Stimulated activated CD4-positive, alpha-beta T cell treated with anti-CD3 and anti-CD28 coated beads, Interleukin-12 subunit alpha, Interleukin-12 subunit beta, amount 100 ng/mL, for 4 hours (primary cell): ENCODE measurements at places on chromosomes 16 and 17.

DNA sequence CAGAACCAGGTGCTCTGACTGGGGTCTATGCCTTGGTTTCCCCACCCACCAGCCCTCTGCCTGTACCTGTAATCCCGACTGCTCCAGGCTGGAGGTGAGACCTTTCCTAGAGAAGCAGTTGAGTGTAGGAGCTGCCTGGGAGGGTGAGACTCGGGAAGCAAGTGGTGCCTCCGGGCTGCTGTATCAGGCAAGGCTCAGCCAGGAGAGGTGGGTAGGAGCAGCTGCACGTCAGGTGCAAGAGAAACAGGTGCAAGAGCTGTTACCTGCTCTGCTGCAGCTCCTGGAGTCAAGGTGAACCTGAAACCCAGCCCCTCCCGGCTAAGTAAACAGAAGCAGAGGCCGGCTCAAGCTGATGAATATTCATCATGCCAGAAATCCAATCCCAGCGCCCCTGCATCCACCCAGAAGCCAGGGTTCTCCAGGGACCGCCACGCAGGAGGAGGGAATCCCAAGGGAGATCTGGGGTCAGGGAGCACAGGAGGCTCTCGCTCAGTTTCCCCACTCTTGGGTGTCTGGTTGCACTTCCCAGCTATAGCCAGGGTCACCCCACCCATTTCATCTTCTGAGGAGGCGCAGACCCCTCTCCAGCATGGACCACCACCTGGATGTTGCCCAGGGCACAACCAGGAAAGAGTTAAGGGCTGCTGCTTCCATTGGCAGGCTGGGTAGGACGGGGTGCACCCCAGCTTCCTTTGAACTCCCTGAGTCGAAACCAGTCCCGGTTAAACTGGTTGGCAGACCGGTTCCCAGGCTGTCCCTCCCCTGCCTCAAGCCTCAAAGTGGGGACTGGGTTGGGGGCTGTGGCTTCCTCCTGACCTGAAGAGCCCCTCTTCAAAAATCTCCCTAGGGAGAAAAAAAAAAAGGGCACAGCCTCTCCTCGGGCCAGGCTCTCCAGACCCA, at the start of gene PRR15L:
PRR15L (minus strand) TSS at position 293 of the 900 bp plus-strand sequence. CDS start 4,649 bp downstream, outside the sequence.
- no peak for DNase-seq

DNA sequence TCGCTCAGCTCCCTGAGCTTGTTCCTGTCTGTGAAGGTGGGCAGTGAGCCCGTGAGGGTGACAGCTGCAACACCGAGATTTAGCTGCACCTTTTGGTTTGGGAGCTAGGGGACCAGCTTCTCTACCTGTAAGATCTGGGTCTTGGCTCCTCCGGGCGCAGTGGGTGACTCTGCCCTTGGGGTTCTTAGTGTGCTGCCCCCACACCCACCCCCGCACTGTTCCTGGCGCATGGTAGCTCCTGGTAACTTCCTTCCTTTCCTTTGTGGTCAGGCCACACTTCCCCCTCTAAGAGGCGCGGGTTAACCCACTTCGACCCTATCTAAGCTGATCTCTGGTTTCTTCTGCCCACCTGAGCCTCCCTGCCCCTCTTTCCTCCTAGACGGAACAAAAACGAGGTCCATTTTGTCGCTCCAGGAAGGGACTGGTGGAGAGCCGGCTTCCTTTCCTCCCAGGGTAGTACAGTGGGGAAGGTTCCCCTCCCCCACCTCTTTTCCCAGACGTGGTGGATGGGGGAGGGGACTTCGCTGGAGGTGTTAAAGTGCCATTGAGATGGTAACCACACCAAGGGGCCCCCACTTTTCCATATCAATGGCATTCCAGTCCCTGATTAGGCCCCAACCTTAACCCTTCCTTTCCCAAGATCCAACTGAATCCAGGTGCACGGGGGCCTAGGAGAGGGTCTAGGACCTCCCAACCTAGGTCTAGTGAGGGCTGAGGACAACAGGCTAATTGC, 4.6 kb upstream of the CLDN9 start:
- DNase-seq = no peak

GRCh38 chr17:37429453-37429852, 22.8 kb downstream of the TADA2A start:
- DNase-seq = no peak

GRCh38 chr17:82338858-82339633, 5.5 kb upstream of the SECTM1 start:
- no peak for DNase-seq

GRCh38 chr16:68792465-68793324, 50.6 kb upstream of the TANGO6 start:
- DNase-seq = no peak

DNA sequence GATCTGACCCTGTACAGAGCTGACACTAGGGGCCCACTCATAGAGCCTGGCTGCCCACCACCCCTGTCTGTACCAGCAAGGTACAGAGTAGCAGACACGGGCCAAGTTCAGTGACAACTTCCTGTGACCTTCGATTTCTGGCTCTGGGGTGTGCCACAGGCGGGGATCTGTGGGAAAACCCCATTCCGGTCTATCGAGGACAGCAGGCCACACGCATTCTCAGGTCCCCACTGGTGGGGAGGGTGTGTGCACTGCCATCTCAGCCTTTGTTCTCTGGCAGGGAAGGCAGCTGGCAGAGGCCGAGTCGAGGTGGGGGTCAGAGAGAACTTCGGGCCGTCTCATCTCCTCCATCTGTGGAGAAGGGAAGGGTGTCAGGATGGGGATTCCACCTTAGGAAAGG, 10.0 kb downstream of the NLE1 start:
- DNase-seq = no peak

- no peak for DNase-seq
Measured at GRCh38 chr16:84045001-84045817, 2.6 kb upstream of the SLC38A8 start.

DNA sequence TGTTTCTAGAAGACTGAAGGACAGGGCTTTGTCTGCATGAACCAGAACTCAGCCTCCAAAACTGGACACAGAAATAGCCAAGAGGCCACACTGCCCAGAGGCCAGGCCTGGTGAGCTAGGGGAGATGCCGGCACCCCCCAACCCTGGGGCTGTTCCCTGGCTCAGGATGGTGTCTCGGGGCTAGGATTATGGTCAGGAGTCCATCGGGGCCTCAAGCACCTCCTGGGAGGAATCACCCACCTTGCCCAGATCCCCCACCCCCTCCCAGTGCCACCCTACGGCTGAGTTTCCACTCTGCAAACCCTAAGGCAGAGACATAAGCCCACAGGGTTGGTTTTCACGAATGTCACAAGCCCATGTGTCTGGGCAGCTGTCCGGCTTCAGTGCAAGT, 37.2 kb downstream of the SLC7A5 start:
- DNase-seq = no peak

DNA sequence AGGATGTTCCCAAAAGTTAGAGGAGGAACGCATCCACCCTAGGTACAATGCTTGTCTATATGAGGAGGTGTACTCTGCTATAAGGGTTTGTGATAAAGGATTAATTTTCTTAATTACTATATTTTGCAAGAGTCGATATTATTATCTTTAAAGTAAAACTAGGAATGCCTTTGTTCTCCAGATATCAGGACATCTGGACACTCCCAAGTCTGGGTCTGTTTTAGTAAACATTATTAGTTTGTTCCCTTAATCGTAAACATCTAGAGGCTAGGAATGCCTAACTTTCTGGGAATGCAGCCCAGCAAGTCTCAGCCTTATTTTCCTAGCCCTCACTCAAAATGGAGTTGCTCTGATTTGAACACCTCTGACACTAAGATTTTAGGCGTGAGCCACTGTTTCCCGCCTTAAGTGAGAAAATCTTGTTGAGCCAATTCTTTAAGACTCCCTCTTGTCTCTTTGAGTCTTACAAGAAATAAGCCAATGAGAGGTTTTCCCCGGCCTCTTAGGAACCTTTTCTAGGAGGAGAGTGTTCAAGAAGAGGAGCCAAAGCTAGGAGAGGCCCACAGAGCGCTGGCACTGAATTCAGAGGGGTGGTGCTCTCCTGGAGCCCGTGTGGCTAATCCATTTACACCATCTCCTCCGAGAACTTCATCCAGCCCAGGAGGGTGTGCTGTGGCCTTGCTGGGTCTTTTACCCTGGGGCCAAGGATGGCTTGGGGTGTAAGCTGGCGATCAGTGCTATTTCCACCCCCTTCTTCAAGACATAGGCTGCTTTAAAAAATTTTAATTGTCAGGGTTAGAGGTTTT, 40.9 kb downstream of the SMARCE1 start:
- no peak for DNase-seq

DNA sequence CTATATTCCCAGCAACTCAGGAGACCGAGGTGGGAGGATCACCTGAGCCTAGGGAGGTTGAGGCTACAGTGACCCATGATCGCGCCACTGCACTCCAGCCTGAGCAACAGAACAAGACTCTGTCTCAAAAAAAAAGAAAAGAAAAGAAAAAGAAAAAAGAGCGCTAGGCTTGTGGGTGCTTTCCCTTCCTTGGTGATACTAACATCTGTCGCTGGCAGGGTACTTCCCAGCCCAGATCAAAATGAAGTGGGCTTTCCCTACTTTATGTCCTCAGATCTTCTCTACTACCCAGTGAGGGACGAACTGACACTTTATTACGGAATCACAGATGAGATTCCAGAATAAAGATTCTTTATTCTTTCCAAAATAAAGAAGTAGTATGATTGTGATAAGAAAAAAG, 103.8 kb upstream of the NOL11 start:
- no peak for DNase-seq

DNA sequence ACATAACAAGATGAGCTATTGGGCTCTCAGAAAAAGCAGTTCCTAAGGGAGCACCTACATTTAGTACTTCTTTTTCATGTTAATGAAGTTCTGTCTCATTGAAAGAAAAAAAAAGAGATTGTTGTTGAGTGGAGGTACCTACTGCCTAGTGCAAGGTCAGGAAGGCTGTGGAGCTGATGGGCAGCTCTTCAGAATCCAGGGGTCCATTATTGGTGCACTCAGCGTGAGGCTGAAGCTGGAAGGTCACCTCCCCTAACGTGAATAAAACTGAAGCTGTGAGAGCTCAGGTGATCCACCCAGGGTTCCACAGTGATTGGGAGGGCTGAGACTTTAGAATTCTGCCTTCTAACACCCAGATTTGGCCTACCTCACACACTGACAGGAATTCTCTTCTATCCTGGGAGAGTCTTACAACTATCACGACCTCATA, 153.9 kb upstream of the TBX2 start:
- DNase-seq = no peak

GRCh38 chr16:7450440-7450839, 117.8 kb downstream of the RBFOX1 start:
- DNase-seq = no peak
